Putamen (tissue), 1 donor: ENCODE measurements at places on chromosomes 3 and 15.
A peak's percentile ranks its signal among the peaks of the same experiment; 100 is the strongest.

- DNase-seq: peak; percentile 43
Observed at GRCh38 chr3:58052373-58053273, 44.4 kb downstream of the FLNB start.

DNA sequence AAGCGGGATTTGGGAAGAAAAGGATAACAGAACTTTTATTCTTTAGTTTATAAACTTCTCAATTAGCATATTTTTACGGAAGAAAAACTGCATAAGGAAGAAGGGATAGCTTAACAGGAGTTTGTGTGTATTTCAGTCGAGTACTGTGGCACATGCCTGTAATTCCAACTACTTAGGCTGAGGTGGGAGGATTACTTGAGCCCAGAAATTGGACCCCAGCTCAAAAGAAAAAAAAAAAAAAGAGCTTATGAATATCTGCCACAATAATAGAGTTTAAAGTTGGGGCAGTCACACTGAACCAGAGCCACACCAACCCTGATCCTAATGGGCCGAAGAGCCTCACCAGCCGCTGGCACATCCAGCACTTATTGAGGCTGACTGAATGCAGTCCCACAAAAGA lies 31.1 kb downstream of the CHAC1 start:
- DNase-seq: no peak

DNA sequence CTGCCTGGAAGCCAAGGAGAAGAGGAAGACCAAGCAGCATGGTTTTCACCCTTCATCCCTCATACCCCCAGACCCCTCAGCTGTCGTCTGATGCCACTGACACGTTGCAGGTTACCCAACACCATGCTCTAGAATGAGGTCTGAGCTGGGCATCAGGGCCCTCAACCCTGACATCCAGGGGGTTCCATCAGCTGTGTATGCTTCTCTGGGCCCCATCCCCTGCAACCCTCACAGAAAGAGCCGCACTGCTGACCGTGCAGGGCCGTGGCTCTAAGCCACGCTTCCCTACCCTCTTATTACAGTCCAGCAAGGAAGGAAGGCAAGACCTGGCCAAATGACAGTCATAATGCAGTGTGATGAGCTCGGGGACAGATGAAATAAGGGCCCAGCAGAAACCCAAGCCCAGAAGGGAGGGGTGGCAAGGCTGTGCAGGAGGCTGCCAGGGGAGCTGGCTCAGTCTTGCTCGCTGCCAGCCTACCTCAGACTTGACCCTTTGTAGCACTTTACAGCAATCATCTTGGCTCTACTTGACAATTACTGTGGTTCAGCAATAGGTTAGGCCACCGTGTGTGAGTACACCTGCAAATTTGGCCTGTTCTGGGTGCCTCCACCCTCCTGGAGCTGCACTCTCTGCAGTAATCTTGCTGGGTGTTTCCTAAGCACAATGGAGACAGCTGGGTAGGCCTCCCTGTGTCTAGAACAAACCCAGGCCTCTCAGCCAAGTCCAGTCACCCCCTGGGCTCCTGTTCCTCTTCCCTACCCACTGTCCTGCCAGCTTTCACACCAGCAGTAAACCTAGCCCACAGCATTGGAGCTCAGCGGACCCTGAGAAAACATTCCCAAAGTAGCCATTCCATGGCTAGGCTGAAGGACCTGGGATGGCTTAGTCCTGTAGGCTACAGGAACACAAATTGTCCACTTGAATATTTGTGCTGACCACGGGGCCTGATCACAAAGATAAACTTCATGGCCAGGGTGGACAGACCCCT lies 115.3 kb upstream of the NEO1 start:
- DNase-seq: no peak

GRCh38 chr3:14550651-14551611 lies 10.8 kb upstream of the GRIP2 start:
- no peak for DNase-seq

GRCh38 chr15:45185069-45185779 lies 2.5 kb downstream of the SHF start:
- no peak for DNase-seq

DNA sequence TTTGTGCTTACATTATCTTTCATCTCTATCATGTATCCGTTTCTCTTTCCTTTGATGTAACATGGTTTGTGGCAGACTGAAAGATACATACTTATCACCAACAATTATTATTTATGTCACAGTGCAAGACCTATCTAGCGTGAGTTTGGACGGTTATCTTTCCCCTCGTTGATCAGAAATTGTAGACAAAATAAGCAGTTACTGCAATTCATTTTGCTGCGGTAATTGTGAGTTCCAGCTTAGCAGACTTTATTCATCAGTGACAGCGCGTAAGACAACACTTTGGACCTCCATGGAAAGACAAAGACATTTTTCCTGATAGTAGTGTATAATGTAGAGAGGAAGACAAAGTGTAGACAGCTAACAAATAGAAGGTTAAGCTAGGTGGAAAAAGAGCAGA lies 51.0 kb upstream of the UTS2B start:
- DNase-seq: no peak

GRCh38 chr3:26308454-26308853 lies 314.1 kb upstream of the LRRC3B start:
- no peak for DNase-seq

- DNase-seq: no peak
Observed at GRCh38 chr3:65524584-65524983, 514.1 kb downstream of the MAGI1 start.

- no peak for DNase-seq
Observed at GRCh38 chr3:186514296-186515002, 29.7 kb downstream of the CRYGS start.

DNA sequence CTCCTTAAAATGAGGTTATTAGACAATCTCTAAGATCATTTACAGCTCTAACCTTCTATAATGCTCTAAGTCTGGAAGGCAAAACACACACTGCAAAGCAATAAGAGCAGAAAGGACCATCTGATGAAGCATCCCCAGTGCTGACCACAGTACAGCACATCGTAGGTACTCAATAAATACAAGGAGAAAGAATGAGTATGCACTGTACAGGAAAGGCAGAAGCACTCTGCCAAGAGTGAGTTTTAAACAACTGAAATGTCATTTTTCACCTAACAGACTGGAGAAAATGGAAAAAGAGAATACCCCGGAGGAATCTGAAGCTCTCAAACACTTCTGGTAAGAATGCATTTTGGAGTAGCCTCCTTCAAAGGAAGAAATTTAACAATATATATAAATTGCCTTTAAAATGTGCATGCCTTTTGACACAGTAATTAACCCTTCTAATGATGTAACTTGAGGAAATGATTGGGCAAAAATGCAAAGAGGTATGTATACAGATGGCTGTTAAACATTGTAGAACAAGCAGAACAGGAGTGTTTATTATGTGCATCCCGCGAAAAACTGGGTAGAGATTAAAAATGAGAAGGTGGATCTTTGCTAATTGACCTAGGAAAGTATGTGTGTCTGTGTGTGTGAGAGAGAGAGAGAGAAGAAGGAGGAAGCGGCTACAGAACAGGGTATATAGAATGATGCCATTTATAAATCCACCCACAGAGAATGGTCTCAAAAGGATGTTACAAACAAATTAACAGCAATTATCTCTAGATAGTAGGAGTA lies 8.0 kb upstream of the OXTR start:
- DNase-seq: no peak
